Hepatocyte (in vitro differentiated cells): ENCODE measurements at places on chromosomes 12 and 14. TPM values are rescaled to one million over a fixed set of nuclear protein-coding genes. Genes with fewer than 3 reads are reported as not detected.

The NXPH4 gene
- polyA plus RNA-seq: 2.7 and 3.3 TPM in 2 replicates

The FGF6 gene
- not detected in 2 replicates for polyA plus RNA-seq

The OR6C76 gene
- not detected in 2 replicates for polyA plus RNA-seq

The GNB3 gene
- 10.2 and 19.1 TPM in 2 replicates for polyA plus RNA-seq

- no peak for DNase-seq
These were observed 63.3 kb downstream of the GTF2A1 start for GRCh38 chr14:81157431-81157830.

GRCh38 chr14:71589609-71590008 lies 342.6 kb upstream of the RGS6 start:
- no peak for DNase-seq

DNA sequence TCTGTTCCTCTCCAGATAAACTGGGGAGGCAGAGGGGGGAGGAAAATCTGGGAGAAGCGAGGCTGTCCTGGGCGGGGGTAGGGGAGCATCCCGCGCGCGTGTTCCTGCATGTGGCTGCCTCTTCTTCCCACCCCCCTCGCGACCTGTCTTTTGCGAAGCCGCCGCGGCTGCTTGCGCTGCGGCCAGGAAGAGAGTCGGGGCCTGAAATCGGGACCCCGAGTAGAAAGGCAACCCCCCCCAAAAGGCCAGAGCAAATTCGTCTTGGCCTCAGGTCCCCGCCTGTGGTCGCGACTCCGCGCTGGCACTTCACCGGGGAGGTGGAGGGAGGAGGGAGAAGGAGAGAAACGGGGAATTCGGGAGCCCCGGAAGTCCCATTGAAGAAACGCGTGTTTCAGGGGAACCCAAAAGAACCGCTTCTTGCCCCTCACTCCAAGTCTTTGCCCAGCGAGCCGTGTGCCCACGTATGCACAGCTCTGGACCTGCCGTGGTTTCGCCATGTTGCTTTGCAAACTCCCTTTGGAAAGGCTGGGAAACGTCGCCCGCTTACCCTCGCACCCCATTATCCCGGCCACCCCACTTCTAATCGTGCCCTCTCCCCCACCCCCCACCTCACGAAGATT lies 944 bp downstream of the CCND2 start:
- DNase-seq: peak; percentile 40

- no peak for DNase-seq
These were observed 118.0 kb upstream of the G2E3 start for GRCh38 chr14:30440961-30441360.

- DNase-seq: no peak
These were observed 787.2 kb downstream of the GALC start for GRCh38 chr14:87205811-87206210.

DNA sequence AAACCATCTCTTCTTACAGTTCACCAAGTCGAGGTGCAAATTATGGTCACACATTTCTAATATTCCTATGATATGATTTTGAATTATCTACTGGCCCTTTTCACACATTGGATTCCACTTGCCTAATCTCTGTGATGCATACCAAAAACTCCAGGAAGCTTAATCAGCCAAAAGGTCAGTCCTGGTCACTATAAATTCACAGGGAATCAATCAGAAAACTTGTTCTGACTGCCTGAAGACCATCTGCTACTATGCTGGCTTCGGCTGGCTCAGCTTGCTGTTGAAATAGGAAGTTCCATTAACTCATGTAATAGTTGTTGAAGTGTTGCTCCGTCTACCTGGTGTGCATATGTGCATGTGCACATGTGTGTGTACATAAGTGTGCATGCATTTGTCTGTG lies 142.8 kb upstream of the FLRT2 start:
- DNase-seq: no peak

- DNase-seq: no peak
These were observed 17.4 kb downstream of the CNOT2 start for GRCh38 chr12:70260646-70261045.

DNA sequence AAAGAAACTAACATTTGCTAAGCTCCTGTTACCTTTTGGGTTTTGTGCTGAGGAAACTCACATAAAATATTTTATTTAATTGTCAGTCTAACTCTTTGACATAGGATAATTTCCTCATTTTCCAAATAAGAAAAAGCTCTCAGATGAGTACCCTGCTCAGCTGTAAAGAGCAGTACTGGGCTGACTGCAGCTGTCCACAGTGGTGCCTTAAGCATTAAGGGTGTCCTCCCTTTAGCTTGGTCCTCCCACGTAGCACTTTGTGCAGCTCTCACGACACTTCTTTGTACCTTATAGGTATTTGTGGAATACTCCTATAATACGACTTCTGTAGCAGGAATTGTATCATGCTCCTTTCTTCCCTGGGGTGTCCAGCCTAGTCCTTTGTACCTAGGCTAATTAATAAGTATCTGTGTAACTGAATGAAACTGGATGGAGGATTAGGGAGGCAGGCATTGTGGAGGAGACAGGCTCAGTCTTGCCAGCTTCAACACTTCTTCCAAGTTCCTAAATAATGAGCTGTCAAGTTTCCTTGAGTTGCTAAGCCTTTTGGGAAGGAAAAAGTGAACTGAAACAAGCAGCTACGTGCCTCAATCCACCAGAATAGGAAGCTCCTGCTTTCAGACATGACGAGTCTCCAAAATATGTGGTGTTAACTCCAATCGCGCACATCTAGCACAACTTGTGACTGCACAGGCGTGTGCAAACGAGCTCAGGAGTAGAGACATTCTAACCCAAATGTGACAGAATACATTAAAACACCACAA lies 123.0 kb downstream of the SLC38A4 start:
- DNase-seq: no peak

- peak; percentile 38 for DNase-seq
These were observed at the start of gene KRT4 for GRCh38 chr12:52813885-52814709. TSS of gene KRT4 (minus strand) at chr12:52814116. CDS start at chr12:52814058, 58 bp downstream.
